ENCODE measurements at places on chromosomes 3 and 15.

DNA sequence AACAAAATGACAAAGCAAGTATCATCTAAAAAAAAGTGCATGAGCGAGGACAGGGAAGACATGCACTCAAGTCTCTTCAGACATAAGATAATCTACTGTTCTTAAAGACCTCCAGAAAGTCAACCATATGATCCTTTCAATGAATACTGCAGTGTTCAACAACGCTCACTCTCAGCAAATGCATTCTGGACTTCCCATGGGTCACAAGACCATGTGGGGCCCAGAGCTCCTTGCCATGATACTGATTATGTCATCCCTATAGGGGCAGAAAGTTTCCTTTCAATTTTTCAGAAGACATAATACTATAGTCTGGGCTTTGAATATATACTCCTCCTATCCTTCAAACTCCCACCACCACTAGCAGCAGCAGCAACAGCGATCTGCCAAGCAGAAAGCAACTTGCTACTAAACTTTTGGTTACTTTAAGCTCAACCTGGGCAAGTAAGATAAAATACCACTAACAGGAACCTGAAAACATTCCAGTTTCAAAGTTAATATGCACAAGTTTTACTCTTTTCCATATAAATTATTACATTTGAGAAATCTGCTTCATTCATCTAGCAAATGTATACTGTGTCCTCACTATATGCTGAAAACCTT lies 143.5 kb downstream of the ADAM10 start:
- no peak for DNase-seq

DNA sequence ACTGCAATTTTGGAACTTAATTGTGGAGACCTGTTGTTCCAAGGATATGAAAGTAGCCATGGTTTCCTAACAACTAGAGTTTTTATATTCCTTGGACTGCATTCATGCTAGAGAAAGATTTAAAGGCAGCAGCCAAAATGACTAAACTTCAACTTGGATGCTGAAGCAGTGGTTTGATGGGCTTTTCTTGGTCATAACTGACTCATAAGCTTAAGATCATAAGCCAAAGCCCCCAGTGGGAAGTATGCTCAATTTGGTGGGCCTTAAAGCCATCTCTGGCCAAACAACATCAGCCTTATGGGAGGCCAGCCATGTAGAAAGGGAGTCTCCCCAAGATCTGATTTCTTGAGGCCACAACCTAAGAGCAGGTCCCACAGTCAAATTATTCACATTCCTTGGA lies 80.2 kb downstream of the ZNF280D start:
- no peak for DNase-seq

- no peak for DNase-seq
Observed at GRCh38 chr15:69802432-69802831, 295.3 kb downstream of the TLE3 start.

- no peak for DNase-seq
Observed at GRCh38 chr3:180808823-180809575, 103.5 kb upstream of the FXR1 start.

Data from activated naive CD4-positive, alpha-beta T cell (primary cell).